ENCODE measurements at places on chromosomes 5 and 9. TPM values are rescaled to one million over a fixed set of nuclear protein-coding genes. Genes with fewer than 3 reads are reported as not detected.
A peak's percentile ranks its signal among the peaks of the same experiment; 100 is the strongest.

Gene RLN2
- 6.0 TPM for total RNA-seq

Gene PAX5
- under 0.01 TPM for total RNA-seq

Gene RANBP3L
- total RNA-seq: not detected

Gene GDNF
- total RNA-seq: 0.23 TPM

Gene HTR4
- not detected for total RNA-seq

Gene ADGRD2
- total RNA-seq: not detected

Gene SHOC1
- 0.07 TPM for total RNA-seq

Gene TJP2
- 335 TPM for total RNA-seq

Gene HAVCR2
- not detected for total RNA-seq

Gene ADRB2
- 2.6 TPM for total RNA-seq

Gene PKN3
- 28.4 TPM for total RNA-seq

Gene STC2
- 50.6 TPM for total RNA-seq

Gene CAMK2A
- total RNA-seq: not detected

Gene PCDHGB7
- 0.65 TPM for total RNA-seq

Gene EGFL7
- 15.6 TPM for total RNA-seq

Gene CNTFR
- total RNA-seq: not detected

Gene CTSV
- total RNA-seq: 9.6 TPM

GRCh38 chr5:15338546-15338945 lies 161.4 kb upstream of the FBXL7 start:
- DNase-seq: no peak

DNA sequence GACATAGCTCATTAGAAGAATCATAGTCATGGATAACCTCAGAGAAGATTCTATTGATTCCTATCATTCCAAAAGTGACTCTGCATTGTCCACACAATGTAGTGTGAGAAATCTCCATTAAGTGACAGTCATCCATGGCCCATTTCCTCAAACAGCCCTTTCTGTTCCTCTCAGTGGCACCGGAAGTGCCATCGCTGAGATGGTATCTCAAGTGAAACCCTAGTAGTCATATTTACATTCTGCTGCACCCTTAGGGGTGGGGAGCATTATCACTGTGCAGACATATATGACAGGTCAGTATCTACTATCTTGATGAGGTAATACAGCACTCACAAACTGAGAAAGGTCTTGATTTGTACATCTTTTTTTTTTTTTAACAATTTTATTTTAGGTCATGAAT lies 55.4 kb upstream of the MIER3 start:
- DNase-seq: no peak

- DNase-seq: no peak
These were observed 173.2 kb upstream of the MVB12B start for GRCh38 chr9:126153382-126153781.

GRCh38 chr5:151345808-151346478 lies 1.4 kb downstream of the SLC36A2 start:
- DNase-seq: peak; percentile 57

GRCh38 chr5:6504677-6505415 lies 56.2 kb downstream of the UBE2QL1 start:
- DNase-seq: no peak

GRCh38 chr5:180294411-180294810 lies 2.5 kb upstream of the MAPK9 start:
- DNase-seq: no peak

DNA sequence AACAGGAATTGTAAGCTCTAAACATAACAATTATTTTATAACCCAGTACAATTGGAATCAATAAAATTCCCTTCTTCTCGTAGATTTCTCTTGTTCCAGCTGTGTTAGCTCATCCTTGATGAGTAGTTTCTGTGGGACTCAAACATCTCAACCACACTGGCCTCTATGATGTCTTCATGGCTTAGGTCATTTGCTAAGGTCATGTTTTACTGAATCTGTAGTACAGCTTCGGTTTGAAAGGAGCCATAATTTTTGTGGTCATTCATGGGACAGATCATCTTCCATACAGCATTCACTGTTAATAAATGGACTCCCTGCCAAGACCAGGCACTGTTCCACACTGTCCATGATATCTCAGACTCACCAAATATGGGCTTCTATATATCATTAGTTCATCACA lies 369.0 kb upstream of the RFX3 start:
- DNase-seq: no peak

DNA sequence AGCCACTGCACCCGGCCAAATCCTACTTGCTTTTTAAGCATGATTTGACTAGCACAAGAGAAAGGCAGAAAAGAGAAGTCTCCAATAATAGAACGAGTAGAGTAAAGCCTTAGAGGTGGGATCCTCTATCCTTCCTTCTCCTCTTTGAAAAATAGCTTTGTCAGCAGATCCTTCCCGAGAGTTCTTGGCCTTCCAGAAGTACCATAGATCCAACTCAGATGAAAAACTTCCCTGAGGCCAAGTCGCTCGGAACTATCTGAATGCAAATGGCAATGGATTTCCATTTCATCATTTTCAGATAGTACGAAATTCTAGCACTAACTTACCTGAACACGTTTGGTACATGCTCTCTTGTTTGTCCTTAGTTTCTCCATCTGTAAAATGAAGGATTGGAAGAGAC lies 52.0 kb upstream of the SLIT3 start:
- no peak for DNase-seq

- DNase-seq: no peak
These were observed 79.9 kb downstream of the RGS3 start for GRCh38 chr9:113543296-113543981.

DNA sequence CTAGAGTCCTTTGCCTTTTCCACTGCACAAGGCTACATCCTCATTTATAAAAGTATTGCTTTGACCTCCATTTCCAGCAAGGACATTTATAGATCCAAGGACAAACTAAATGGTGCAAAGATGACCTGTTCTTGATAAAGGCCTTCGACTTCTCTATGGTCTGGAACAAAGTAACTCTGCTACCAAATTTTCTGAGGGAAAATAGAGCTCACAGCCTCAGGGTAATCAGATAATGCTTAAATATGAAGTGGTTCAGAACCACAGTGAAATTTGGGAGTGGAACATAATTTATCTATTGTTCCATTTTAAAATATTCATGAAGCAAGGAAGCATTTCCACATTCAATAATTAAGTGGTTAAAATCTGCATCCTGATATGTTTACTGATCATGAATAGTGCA lies 137.5 kb downstream of the TTLL11 start:
- DNase-seq: no peak

DNA sequence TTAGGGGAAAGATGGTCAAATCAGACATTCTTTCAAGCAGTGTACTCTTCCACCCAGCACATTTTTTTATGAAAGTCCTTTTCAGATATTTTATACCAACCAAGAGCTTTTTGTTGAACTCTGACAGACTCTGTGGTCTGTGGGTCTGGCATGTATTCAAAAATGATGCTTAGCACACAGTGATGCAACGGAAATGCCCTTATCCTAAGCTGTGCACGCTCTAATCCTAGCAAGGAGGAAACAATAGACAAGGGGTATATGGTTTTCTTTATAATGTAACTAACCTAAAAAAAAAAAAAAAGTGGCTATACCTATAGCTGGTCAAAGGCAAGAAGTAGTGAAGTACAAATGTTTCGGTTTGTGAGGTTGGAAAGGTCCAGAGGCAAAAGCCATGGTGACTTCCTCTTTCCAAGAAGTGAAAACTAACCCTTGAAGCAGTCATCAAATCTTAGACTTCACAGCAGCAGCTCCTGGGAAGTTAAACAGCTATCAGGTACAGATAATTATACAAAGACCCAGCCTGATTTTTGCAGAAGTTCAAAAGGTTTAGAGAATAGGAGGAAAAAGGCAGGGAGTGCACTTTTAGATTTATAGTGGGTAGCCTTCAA lies 82.5 kb downstream of the SEMA6A start:
- peak; percentile 47 for DNase-seq

DNA sequence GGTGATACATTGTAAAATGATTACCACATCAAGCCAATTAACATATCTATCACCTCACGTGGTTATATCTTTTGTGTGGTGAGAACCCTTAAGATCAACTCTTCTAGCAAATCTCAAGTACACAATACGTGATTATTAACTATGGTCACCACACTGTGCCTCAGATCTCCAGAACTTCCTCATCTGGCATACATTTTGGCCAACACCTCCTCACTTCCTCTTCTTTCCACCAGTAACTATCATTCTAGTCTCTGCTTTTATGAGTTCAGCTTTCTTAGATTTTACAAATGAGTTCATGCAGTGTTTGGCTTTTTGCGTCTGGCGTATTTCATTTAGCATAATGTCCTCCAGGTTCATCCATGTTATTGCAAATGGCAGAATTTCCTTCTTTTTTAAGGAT lies 35.8 kb downstream of the PRKACG start:
- DNase-seq: no peak

GRCh38 chr5:167688341-167689130 lies 602.9 kb upstream of the WWC1 start:
- DNase-seq: no peak

GRCh38 chr9:135864447-135865049 lies 42.8 kb downstream of the CAMSAP1 start:
- DNase-seq: no peak

DNA sequence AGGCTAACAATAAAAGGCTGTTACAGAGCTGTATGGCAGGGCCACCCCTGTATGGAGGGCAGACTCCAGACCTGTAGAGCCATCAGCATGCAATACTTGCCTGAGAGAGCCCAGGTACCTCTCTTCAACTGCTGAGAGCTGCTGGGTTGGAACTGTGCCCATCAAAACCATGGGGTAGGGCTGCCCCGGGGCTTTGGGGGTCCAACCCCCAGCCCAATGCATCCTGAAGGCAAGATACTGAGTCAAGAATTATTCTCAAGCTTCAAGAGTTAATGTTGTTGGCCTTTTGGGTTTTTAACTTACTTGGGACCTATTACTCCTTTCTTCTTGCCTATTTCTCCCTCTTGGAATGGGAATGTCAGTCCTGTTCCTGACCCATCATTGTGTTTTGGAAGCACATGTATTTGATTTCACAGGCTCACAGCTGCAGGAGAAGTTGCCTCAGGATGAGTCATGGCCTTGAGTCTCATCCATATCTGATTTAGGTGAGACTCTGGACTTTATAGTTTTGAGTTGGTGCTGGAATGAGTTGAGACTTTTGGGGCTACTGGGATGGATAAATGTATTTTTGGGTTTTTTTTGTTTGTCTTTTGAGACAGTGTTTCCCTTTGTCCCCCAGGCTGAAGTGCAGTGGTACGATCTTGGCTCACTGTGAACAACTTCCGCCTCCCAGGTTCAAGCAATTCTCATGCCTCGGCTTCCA lies 21.0 kb upstream of the CDK7 start:
- DNase-seq: no peak

- DNase-seq: no peak
These were observed 56.6 kb upstream of the EGFL7 start for GRCh38 chr9:136605988-136606660.

GRCh38 chr9:136079211-136079915 lies 15.7 kb downstream of the NACC2 start:
- DNase-seq: no peak

GRCh38 chr9:130857864-130858738 lies 23.0 kb downstream of the ABL1 start:
- DNase-seq: peak; percentile 70

DNA sequence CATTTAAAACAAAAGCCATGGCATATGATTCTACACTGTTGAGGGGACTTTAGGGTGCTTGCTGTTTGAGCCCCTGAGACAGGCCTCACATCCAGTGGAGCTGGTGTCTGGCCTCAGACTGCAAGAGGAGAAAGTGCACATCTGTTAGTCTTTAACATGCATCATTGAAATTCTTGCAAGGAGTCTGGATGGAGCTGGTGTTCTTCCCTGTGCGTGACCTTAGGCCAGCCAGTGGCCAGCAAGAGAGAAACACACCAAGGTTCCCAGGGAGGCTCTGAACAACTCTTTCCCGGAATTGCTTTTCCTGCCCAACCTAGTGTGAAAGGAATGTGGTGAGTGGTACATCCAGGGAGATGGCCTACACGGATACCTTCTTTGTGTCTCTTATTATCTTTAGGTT lies 282.8 kb upstream of the TNC start:
- peak; percentile 88 for DNase-seq

DNA sequence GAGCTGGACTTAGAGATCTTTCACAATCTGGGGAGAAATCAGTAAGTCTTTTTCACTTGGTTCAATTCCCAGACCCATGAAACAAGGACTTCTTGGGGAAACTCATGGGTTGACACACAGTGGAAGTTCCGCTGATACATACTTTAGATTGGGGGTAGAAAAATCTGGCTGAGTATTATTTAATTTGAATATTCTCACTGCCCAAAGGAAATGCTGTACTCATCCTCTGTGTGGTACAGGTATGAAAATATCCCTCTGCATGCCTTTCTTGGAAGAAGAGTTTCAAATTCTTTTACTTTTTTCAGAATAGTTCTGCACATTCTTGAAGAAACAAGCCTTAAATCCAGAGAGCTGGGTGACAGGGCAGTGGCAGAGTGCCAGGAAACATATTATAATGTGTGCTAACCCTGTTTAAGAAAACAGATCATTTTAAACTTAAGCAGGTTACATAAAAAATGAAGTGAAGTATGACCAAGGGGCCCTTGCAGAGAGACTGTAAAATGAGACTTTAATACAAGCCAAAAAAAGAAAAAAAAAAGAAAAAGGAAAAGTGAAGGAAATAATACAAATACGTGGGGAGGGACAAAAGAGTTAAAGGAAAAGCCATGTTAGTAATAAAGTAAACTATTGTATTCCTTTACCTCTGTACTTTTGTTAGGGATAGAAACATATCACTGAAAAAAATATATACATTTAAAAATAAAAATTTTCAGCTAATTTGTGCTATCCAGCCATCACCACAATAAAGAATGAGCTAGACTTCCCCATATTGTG lies 173.4 kb upstream of the NR3C1 start:
- no peak for DNase-seq

- no peak for DNase-seq
These were observed 74.9 kb upstream of the LRRTM2 start for GRCh38 chr5:138949988-138950387.

DNA sequence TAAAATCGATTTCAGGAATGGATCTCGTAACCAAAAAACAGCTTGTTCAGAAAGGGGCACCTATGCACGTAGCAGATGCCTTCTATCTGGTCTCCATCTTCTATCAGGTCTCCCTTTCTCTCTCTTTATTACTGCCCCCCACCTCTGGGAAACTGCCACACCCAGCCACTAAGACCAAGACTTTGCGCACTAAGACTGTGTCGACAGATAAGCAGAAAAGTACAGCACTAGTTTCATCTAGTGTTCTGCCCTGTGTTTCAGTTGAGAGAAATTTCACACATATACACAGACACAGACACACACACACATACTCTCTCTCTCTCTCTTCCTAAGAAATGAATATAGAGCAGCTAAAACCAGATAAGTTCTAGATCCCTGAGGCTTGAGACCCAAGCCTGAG lies 210.1 kb upstream of the MAP3K1 start:
- DNase-seq: no peak

GRCh38 chr9:110136802-110137201 lies 71.2 kb downstream of the C9orf152 start:
- no peak for DNase-seq

DNA sequence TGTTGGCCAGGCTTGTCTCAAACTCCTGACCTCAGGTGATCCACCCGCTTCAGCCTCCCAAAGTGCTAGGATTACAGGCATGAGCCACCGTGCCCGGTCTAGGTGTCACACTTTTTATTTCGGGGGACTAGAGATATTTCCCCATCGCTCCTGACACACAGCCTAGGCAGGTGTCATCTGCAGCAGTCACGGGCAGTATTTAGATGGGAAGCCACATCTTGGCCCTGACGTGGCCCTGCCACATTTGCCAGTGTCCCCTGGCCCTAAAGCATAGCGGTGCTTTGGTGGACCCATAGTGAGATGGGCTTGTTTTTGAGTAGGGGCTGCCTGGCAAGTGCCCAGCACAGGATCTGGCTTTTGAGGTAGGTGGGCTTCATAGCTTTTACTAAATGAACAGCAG lies 45.0 kb upstream of the LRRTM2 start:
- no peak for DNase-seq

- DNase-seq: no peak
These were observed 73.0 kb upstream of the SPOCK1 start for GRCh38 chr5:137572042-137572695.

GRCh38 chr5:157679801-157680200 lies 8.5 kb downstream of the C5orf52 start:
- DNase-seq: no peak
